Activated T-cell treated with anti-CD3 and anti-CD28 coated beads, Interleukin-2, amount 50 U/mL, for 72 hours (primary cell): ENCODE measurements at places on chromosomes 2 and 18.

DNA sequence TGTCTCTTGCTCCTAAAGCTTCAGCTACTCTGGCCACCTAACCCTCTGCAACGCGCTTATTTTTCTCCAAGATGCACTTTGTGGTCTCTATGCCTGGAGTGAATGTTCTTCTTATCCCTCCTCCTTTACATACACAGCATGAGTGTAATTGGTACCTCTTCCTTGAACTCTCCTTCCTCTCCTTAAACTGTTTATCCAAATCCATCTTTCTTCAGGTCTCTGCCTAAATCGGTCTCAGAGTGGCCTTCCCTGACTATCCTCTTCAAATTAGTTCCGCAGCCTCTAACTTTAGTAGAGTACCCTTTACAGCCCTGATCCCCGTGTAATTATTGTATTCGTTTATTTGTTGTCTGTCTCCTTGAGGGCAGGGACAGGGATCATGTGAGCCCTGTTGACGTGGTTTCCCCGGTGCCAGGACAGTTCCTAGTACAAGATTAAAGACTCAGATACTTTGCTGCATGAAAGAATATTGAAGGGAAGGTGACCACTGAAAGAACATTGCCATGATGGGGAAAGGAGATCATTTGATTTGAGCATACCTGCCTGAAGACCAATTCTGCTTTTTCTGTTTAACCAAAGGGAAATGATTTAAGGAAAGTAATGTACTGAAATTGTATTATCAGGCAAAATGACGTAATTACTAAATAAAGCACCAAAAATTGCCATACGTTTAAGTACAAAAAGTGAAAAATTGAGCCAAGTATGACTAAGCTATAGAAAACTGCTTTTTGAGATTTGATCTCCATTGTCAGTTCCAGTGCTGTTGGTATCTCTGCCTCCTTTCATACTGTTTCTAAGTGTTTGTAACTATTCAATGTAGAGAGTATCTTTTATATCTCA, 1.2 kb downstream of the CNOT9 start:
- H3K36me3 ChIP-seq: peaks cover 21% of the 10 kb centered on the region
- peak overlapping the region; percentile 98 for H3K4me3 ChIP-seq
- H3K4me1 ChIP-seq: peaks cover 61% of the 10 kb centered on the region
- DNase-seq: no peak
- peak overlapping the region; percentile 98 for H3K27ac ChIP-seq

GRCh38 chr2:179749210-179749609, 112.2 kb downstream of the ZNF385B start:
- no peak overlapping the region for H3K4me3 ChIP-seq
- no peaks in the 10 kb centered on the region for H3K36me3 ChIP-seq
- no peaks in the 10 kb centered on the region for H3K4me1 ChIP-seq
- no peak overlapping the region for H3K27ac ChIP-seq
- peaks cover 6% of the 10 kb centered on the region for H3K27me3 ChIP-seq
- DNase-seq: no peak

DNA sequence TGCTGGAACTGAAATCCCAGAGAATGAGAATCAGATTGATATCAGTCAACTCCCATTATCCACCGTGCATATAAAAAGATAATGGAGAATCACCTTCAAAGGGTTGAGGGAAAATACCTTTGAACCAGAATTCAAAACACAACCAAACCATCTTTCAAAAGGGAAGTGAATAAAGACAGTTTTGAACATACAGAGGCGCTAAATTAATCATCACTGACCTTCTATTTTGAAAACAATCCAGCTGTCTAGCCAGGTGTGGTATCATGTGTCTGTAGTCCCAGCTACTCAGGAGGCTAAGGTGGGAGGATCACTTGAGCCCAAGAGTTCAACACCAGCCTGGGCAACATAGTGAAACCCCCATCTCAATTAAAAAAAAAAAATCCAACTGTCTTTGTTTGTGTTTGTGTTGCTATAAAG, 63.6 kb downstream of the TRABD2A start:
- peaks cover 2% of the 10 kb centered on the region for H3K36me3 ChIP-seq
- DNase-seq: no peak
- H3K27ac ChIP-seq: peak overlapping the region; percentile 71
- no peaks in the 10 kb centered on the region for H3K27me3 ChIP-seq

DNA sequence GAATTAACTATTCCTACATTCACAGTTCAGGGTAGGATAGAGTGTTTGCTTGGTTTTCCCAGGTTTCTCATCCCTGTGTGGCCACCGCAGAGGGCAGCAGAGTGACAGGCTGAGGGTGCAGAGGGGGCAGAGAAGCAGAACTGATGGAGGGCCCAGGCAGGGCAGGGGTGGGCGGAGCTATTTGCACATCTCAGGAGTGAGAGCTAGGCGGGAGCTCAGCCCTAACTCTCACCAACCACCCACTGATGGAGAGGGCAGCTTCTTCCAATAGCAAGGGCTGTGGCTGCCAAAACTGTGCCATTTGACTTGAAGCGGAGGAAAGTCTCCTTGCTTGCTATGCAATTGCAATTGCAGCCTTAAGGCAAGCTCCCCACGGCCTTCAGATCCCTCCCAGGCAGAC, 12.0 kb upstream of the DARS1 start:
- peaks cover 50% of the 10 kb centered on the region for H3K4me1 ChIP-seq
- H3K27me3 ChIP-seq: no peaks in the 10 kb centered on the region
- no peak overlapping the region for H3K27ac ChIP-seq
- peak; percentile 14 for DNase-seq
- peaks cover 7% of the 10 kb centered on the region for H3K36me3 ChIP-seq

DNA sequence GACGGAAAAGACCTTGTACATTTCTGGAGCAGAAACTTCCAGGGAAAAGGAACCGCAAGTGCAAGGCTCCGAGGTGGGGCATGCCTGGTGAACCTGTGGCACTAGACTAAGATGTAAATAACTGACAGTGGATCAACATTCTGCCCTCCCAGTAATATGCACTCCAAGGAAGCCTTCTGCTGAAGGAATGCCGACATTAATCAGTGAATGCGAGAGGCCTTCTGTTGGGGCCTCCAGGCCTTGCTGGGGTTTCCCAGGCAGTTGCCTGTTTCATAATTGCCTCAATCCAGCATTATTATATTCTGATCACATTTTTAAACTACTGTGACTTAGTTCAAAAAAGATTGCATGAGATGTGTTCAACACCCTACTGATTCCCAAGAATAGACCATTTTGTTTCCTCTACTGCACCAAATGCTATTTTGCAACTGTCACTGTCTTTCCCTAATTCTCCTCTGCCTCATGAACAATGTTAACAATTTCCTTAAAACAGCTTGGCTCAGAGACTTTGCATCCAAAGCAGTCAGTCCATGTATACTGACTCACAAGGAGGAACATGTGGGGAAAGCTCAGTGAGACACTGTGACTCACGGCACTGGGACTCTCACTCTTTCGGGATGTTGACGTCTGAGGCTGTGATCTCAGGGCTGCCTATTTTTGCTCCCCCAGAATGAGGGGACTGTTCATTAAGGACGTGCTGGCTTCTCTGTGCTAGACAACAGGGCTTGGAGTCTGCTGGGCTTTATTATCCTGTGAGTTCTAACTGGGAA, 10.5 kb upstream of the DSG2 start:
- H3K4me3 ChIP-seq: no peak overlapping the region
- peaks cover 27% of the 10 kb centered on the region for H3K27me3 ChIP-seq
- DNase-seq: no peak
- peaks cover 14% of the 10 kb centered on the region for H3K4me1 ChIP-seq

GRCh38 chr2:45316576-45317338, 294.3 kb downstream of the SRBD1 start:
- no peak for DNase-seq
- H3K4me1 ChIP-seq: no peaks in the 10 kb centered on the region
- H3K27me3 ChIP-seq: peaks cover 6% of the 10 kb centered on the region
- H3K4me3 ChIP-seq: no peak overlapping the region
- no peak overlapping the region for H3K27ac ChIP-seq
